ENCODE measurements at places on chromosomes 16 and 17.

DNA sequence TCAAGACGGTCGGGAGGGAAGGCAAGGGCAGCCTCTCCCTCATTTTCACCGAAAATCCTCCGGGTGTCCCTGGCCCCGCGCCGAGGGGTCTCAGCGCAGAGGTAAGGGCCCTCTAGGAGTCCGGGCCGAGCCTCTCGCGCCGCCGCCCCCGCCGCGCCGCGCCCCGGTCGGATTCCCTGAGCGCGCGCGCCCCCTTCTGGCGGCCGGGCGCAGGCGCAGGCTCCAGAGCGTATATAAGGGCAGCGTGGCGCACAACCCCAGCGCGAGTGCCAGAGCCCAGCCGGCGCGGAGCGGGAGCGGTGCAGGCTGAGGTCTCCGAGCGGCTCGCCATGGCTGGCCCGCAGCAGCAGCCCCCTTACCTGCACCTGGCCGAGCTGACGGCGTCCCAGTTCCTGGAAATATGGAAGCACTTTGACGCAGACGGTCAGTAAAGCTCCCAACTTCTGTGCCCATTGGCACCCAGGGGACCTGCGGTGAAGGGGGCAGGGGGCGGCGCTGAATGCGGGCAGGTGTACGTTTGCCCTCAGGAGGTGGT, at the start of gene CALB2:
Gene CALB2 (plus strand): TSS at position 260 of the 535 bp plus-strand sequence. CDS start 70 bp downstream, at position 330.
- DNase-seq = peak; percentile 29

- no peak for DNase-seq
Measured at GRCh38 chr16:20610211-20610891, 34.2 kb upstream of the ACSM2B start.

GRCh38 chr16:29023279-29024277, 38.7 kb downstream of the LAT start:
- DNase-seq = no peak

GRCh38 chr16:49929626-49930025, 73.7 kb upstream of the ZNF423 start:
- DNase-seq = no peak

DNA sequence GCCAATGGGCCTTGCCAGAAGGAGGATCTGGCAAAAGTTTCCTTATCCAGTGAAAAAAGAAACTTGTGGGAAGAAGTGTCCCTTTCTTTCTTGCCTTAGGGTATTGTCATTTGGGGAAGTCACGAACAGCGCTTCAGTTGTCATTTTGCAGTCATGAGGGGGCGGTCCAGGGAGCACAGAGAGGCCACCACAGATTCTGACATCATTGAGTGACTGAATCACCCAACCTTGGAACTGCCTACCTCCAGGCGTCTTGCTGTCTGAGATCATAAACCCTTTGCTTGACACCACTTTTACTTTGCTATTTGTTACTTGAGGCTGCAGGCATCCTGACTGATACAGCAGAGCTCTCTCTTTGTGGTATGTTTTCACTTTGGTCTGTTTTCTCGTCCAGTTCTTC, 3.1 kb upstream of the WSCD1 start:
- no peak for DNase-seq

DNA sequence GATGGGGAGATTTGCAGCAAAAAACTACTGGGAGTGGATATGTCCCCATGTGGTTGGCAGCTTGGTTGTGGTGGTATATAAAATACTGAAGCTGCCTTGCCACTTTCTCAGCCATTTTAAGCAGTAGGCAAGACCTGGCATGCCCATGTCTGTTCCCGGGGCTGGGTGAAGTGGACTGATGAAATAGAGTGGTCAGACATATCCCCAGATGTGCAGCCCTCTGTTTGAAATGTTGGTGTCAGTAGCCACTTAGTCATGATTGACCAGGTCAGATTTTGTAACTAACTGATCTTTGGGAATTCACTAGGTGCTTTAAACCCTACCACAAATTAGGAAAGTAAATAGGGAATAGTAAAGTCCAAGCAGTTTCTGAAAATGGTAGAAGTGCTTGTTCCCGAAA, 151.6 kb downstream of the PHKB start:
- DNase-seq = no peak

GRCh38 chr17:50217591-50217990, 16.2 kb upstream of the COL1A1 start:
- no peak for DNase-seq

- DNase-seq = no peak
Measured at GRCh38 chr17:12231355-12231682, 210.6 kb downstream of the MAP2K4 start.

- DNase-seq = peak; percentile 84
Measured at GRCh38 chr17:49567871-49568694, 7.6 kb upstream of the NXPH3 start.

GRCh38 chr17:78839235-78839761, 1.3 kb downstream of the USP36 start:
- no peak for DNase-seq
